ENCODE measurements at places on chromosomes 4 and X.

DNA sequence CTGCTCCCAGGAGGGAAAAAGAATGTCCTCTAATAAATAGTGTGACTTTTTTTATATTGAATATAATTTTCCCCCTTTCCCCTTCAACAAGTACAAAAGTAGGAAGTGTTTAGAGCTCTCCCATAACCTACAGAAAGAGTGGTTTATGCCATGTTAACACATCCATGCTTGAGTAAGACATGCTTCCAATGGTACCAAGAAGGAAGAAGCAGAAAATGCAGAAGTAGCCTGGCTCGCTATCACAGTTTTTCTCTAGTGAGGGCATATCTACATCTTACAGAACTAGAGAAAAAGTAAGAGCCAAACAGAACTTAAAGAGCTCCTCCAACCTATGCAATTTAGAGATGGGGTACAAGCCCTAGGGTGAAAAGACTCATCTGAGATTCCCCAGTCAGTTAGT, 82.5 kb downstream of the ARHGEF9 start:
- DNase-seq: no peak

DNA sequence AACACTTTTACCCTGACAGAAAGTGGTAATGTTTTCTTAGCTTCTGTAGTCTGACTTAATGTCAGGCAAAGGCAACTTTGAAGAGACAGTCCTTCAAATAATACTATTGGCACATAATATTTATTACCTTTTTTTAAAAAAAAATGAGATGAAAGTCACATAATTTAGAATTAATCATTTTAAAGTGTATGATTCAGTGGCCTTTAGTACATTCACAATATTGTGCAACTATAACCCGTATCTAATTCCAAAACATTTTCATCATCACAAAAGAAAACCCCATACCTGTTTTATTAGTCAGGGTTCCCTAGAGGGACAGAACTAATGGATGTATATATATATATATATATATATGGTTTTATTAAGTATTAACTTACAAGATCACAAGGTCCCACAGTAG, 94.8 kb upstream of the TEX13A start:
- no peak for DNase-seq

DNA sequence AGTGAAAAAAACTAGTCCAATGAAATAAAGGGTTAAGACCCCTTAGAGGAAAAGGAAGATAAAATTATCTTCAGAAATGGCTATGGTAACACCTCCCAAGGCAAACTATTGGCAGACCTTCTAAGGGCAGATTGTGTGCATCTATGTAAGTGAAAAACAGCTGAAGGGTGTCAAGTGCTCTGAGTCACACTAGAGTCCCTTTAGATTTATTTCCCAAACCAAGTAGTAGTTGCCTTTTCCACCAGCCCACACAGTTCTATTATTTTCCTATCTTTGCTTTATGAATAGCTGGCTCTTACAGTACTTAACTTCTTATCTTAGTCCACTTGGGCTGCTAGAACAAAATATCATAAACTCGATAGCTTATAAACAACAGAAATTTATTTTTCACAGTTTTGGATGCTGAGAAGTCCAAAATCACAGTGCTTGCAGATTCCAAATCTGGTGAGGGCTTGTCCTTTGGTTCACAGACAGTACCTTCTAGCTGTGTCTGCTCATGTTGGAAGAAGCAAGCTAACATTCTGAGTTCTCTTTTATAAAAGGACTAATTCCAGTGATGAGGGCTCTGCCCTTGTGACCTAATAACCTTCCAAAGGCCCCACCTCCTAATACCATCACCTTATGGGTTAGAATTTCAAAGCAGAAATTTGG, 143.6 kb downstream of the GRID2 start:
- DNase-seq: no peak

- DNase-seq: no peak
Observed at GRCh38 chr4:170652571-170652970, 562.8 kb upstream of the AADAT start.

DNA sequence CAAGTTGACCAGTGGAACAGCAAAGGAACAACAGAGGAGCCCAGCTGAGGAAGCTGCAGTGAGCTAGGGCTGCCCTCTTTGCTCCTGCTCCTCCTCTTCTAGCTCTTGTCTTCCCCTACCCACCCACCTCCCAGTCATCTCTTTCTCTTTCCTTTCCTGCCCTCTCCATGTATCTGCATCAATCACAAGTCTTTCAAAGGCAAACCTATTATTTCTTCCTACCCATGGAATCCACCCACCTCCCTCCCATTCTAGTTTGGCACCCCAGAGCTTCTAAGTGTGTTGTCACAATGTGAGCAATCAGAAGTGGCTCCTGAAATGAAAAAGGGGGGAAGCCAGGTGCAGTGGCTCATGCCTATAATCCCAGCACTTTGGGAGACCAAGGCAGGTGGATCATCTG, 69.3 kb downstream of the TSC22D3 start:
- no peak for DNase-seq

- DNase-seq: no peak
Observed at GRCh38 chrX:143461606-143462005, 55.7 kb downstream of the SPANXN3 start.

DNA sequence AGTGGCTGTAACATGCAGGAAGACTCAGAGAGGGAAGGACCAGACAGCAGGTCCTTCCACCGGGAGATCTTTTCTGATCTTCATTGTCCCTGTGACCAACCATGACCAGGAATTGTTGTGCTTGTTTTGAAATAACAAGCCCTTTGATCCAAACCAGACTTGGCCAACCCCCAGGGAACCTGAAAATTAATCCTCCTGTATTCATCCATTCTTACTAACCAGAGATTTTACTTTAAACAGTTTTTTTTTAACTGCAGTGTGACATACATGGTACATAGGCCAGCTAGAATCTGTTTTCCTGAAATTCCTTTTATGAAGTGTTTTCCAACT, 4.0 kb downstream of the WFS1 start:
- peak; percentile 61 for DNase-seq

All from fibroblast of villous mesenchyme (primary cell).